ENCODE measurements at places on chromosomes 6 and 20.

DNA sequence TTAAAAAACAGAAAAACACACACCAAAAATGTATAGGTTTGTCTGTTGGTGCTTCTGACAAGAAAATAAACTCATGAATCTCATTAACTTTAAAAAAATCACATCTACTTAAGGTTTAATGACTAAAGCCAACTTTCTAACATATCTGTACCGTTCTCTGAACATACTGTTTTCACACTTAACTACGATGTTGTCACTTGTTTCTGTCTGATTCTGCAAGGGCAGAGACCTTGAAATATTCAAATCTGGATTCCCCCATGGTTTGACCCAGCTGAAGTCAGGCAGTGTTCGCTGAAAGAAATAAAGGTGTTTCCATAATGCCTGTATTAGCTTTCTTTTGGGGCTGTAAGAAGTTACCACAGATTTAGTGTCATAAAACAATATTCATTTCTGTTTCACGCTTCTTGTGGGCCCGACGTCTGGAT is 2.7 kb upstream of the ASXL1 start:
- no peak for DNase-seq

GRCh38 chr20:49985617-49986016 is 2.8 kb downstream of the SNAI1 start:
- DNase-seq, result no peak

GRCh38 chr6:24980507-24981385 is 45.0 kb upstream of the RIPOR2 start:
- peak; percentile 53 for DNase-seq

DNA sequence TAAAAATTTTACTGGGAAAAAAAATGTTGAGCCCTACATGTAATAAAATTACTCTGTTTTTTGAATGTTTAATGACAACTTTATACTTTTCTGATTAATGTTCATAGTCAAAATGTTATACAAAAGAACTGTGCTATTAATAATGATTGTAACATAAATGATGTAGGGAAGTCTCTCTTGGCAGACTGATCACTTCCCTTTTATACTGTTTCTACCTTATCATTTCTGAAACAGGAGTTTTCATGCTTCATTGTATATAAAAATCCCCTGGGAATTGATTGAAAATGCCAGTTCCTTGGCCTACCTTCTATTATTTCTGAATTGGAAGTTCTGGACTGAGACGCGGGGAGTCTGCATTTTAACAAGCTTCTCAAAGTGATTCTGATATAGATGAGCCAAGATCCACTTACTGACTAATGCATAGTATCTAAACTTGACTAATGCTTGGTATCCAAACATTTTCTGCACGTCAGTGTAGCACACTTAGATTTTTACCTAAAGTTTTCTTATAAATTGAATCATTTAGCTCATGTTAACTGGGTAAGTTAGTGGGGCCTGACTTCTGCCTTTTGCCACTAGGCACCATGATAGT is 7.2 kb upstream of the HDAC2 start:
- no peak for DNase-seq

- no peak for DNase-seq
These were observed 87.5 kb upstream of the ARID1B start for GRCh38 chr6:156689656-156690055.

DNA sequence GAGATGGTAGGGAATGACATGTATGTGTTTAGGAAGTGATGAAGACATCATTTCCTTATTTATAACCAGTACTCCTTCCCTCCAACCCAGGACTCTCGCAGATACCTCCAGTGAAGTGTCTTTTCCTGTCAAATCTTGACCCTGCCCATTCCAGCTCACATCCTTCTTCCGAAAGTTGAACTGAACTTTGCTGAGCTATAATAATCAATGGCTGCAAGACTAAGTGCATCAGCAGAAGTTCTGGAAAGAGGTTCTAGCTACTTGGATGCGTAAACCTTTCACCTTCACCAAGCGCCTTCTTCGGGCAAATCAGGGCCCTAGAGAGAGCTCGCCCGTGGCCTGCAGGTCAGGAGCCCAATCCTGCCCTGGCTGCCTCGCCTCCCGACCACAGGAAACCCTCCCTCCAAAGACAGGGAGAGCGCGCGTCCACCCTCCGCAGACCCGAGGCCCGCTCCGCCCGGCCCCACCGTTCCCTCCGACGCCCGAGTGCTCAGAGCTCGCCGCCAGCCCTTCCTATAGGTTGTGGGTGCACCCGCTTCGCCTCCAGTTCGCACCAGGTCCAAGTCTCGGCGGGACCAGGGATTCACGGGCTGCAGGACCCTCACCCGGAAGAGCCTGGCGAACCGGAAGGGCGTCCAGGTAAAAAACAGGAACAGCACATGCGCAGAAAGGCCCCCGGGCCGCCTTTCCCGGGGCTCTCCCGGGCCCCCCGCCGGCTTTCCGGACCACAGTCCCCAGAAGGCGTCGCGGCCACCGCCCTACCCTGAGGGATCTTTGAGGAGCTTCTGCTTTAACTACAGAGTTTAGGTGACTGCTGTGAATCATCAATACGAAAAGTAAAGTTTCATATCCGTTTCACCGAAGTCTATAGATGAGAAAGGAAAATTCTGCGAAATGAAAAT is at the start of gene ZNF334:
ZNF334 (minus strand) TSS at position 617 of the 902 bp plus-strand sequence. CDS start 1,457 bp downstream, outside the sequence.
- DNase-seq, result peak; percentile 68

DNA sequence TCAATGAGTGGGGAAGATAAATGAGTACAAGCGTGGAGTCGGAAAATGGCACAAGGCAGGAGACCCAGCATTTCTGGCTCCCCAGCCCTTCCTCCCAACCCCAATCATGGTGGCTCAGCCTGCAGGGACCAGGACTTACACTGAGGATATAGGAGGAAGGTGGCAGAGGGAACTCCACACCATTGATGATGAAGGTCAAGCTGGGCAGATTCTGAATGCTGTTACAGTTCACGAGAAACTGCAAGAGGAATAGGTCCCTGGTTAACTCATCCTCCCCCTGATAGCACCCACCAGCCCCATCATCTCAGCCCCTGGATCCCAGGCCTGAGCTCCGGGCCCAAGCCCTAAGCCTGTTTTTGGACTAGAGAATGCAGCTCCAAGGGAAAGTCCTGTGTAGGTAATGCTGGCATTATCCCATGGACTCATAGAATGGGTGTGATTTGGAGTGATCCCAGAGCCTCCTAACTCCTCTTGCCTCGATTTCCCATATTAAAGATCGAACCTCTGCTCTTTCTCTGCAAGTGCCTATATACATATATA is 2.3 kb upstream of the TFEB start:
- no peak for DNase-seq

DNA sequence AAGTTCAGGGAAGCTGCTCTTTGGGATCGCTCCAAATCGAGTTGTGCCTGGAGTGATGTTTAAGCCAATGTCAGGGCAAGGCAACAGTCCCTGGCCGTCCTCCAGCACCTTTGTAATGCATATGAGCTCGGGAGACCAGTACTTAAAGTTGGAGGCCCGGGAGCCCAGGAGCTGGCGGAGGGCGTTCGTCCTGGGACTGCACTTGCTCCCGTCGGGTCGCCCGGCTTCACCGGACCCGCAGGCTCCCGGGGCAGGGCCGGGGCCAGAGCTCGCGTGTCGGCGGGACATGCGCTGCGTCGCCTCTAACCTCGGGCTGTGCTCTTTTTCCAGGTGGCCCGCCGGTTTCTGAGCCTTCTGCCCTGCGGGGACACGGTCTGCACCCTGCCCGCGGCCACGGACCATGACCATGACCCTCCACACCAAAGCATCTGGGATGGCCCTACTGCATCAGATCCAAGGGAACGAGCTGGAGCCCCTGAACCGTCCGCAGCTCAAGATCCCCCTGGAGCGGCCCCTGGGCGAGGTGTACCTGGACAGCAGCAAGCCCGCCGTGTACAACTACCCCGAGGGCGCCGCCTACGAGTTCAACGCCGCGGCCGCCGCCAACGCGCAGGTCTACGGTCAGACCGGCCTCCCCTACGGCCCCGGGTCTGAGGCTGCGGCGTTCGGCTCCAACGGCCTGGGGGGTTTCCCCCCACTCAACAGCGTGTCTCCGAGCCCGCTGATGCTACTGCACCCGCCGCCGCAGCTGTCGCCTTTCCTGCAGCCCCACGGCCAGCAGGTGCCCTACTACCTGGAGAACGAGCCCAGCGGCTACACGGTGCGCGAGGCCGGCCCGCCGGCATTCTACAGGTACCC is at the start of gene ESR1:
ESR1 (plus strand) TSS at position 170 of the 858 bp plus-strand sequence; CDS start at position 401, 231 bp downstream.
- DNase-seq, result no peak

- peak; percentile 66 for DNase-seq
These were observed 41.9 kb upstream of the HBS1L start for GRCh38 chr6:135096403-135097130.

DNA sequence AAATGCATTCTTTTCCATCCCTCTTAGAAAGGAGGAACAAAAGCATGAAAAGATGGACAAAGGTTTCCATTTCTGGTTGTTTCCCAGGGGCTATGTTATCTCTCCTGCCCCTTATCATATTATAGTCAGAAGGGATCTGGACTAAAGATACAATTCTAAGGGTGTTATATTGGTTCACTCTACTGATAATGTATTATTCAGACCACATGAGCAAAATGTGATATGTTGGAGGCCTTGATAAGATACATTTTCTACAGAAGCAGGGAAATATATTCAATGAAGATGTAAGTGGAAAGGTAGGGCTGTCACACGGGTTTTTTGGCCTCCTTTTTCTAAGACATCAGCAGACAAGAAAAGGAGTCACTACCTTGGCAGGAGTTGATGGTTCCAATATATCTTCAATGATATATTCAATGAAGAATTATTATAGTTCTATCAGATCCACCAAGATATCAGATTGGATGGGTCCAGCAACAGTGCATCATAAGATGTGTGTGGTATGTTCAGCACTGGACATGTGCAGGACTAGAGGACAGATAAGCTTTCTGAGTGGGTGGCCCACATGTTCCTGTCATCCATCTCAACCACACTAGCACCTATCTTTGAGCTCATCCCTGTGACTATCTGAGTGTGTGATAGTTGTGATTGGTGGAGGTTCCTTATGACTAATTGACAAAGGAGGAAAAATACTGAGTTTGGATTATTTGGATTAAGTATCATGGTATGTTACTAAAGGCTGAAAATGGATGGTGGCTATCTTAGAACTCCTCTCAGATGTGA is 5.7 kb upstream of the ZKSCAN3 start:
- no peak for DNase-seq

GRCh38 chr20:5122873-5123260 is 3.1 kb upstream of the PCNA start:
- DNase-seq, result no peak

GRCh38 chr6:90860822-90861601 is 274.1 kb upstream of the MAP3K7 start:
- DNase-seq, result no peak

GRCh38 chr20:12976720-12977309 is 32.0 kb upstream of the SPTLC3 start:
- DNase-seq, result no peak

- DNase-seq, result no peak
These were observed 6.3 kb upstream of the HDDC2 start for GRCh38 chr6:125307964-125308615.

All from NCI-H774 (cell line).